ENCODE measurements at places on chromosomes 6 and 20.

DNA sequence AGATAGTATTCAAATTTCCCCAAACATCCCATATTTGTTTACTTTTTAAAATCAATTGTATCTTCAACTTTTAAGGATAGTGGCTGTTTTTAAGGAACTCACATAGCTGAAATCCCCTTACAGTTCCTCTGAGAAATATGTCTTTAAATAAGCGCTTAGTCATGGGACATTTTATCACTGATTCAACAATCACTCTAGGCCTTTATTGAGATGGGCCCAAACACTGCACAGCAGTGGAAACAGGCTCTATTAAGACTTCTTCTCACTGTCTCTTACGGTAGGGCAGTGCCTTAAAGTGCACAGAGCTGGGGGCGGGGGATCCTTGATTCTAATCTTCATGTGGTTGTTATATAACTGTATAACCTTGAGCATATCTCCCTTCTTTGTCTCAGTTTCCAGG is 59.8 kb upstream of the RREB1 start:
- peak; percentile 10 for DNase-seq

GRCh38 chr6:74609871-74610270 is 596.0 kb downstream of the COL12A1 start:
- DNase-seq, result peak; percentile 55

GRCh38 chr6:49257549-49257948 is 205.5 kb downstream of the MMUT start:
- DNase-seq, result no peak

GRCh38 chr6:19070520-19070919 is 683.4 kb downstream of the RNF144B start:
- DNase-seq, result no peak

DNA sequence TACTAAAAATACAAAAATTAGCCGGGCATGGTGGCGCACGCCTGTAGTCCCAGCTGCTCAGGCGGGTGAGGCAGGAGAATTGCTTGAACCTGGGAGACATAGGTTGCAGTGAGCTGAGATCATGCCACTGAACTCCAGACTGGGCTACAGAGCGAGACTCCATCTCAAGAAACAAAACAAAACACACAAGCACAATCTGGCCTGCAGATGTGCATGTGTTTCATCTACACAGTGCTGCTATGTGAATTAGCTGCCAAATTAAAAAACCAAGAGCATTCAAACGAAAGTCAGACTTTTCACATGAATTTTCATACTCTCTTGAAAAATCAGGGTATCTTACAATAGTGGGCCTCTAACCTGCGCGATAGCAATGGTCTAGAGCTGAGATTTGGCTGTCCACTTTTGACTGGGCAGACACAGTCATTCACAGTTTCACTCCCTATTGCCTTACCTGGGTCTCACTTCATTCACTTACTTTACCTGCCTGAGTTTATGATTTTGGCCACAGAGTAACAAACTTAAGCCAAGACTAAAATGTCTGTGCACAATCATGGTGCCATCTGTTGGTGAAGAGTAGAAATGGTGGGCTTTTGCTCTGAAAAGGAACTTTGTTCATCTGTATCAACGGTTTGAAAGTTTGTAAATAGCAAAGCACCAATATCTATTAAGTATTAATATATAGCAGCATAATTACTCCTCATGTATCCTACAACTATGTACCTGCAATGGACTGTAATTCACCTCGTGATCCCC is 138.5 kb upstream of the UST start:
- peak; percentile 41 for DNase-seq

DNA sequence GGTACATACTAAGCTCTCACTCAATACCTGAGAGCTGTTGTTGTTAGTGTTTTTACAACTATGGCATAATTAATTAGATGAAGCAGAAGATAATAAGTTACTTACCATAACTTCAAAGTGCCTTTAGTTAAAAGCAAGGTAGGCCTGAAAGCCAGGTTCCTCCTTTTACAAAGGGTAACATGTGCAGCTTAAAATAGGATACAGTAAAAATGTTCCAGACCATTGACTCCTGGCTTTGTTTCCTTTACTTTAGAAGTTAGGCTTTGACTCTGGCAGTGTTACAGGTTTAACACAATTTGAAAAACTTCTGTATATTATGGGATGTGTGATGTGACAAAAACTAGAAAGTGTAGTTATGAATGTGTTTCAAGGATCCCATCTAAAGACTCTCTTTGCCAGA is 522.5 kb downstream of the EPM2A start:
- no peak for DNase-seq

- peak; percentile 51 for DNase-seq
These were observed 1.9 kb downstream of the MKKS start for GRCh38 chr20:10432079-10432478.

All from fibroblast of mammary gland (primary cell).